ENCODE measurements at places on chromosomes 4 and X.

- no peak for DNase-seq
Observed at GRCh38 chr4:150067859-150068258, 10.4 kb upstream of the DCLK2 start.

GRCh38 chrX:9848718-9849479, 62.7 kb downstream of the SHROOM2 start:
- DNase-seq = no peak

- DNase-seq = no peak
Observed at GRCh38 chrX:140440876-140441275, 64.0 kb downstream of the SOX3 start.

- DNase-seq = no peak
Observed at GRCh38 chr4:24594887-24595286, 10.5 kb upstream of the DHX15 start.

DNA sequence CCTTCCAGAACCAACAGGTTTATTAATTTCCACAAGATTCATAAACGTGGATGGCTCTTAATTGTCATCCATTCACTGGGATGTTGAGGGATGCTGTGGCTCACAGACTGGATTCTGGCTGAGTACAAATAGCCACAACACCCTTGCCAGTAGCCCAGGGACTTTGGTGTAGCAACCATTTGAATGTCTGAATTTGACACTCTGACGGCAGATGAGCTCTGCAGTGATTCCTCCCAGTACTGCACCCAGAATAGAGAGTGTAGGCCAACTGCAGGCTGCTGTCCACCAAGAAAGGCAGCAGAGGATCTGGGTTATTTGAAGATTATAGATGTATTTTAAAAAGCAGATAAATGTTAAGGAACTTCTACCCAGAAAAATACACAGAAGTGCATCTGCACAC, 15.6 kb upstream of the MAMLD1 start:
- DNase-seq = no peak

- no peak for DNase-seq
Observed at GRCh38 chr4:174056959-174057358, 226.5 kb downstream of the FBXO8 start.

- no peak for DNase-seq
Observed at GRCh38 chr4:121049072-121049599, 23.2 kb downstream of the NDNF start.

DNA sequence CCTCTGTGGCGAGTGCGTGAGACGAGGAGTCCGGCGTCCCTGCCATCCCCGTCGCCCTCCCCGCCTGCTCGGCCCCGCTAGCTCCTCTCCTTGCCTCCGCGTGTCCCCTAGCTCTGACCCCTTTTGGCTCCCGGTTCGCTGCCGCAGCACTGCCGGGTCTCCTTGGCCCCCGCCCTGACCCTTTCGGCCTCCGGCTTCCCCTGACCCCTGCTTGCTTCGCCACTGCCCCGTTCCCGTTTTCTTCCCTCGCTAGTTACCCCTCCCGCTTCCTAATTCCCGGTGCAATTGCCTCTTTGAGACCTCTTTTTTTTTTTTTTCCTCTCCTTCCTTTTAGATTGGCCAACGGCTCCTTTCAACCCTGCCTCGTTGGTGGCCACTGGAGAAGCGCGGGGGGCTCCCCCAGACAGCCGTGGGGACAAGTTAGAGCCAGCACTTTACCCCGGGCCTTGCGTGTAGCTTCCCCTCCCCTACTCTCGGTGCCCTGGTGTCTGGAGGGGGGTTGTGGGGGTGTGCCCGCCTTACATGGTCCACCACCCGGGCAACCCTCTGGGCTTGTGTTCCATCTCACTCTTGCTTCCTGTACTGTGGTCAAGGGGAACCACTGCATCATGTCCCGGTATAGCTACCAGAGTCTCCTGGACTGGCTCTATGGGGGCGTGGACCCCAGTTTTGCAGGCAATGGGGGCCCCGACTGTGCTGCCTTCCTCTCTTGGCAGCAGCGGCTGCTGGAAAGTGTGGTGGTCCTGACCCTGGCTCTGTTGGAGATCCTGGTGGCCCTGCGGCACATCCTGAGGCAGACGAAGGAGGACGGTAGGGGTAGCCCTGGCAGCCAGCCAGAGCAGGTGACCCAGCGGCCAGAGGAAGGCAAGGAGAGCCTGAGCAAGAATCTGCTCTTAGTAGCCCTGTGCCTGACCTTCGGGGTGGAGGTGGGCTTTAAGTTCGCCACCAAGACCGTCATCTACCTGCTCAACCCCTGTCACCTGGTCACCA, 548 bp downstream of the TMEM164 start:
- no peak for DNase-seq

- no peak for DNase-seq
Observed at GRCh38 chr4:70833675-70834074, 6.0 kb downstream of the GRSF1 start.

- no peak for DNase-seq
Observed at GRCh38 chr4:102246416-102246815, 98.9 kb downstream of the SLC39A8 start.

DNA sequence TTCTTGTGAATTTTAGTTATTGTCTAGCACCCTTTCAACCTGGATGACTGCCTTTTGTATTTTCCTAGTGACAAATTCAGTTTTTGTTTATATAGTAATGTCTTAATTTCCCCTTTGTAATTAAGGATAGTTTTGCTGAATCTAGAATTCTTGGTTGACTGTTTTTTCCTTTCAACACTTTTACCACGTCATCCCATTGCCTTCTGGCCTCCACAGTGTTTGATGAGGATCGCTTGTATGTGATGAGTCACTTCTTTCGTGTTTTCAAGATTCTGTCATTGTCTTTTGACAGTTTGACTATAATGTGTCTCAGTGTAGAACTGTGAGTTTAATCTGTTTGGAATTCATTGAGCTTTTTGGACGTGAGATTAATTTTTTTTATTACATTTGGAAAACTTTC, 30.1 kb downstream of the KDM6A start:
- no peak for DNase-seq

DNA sequence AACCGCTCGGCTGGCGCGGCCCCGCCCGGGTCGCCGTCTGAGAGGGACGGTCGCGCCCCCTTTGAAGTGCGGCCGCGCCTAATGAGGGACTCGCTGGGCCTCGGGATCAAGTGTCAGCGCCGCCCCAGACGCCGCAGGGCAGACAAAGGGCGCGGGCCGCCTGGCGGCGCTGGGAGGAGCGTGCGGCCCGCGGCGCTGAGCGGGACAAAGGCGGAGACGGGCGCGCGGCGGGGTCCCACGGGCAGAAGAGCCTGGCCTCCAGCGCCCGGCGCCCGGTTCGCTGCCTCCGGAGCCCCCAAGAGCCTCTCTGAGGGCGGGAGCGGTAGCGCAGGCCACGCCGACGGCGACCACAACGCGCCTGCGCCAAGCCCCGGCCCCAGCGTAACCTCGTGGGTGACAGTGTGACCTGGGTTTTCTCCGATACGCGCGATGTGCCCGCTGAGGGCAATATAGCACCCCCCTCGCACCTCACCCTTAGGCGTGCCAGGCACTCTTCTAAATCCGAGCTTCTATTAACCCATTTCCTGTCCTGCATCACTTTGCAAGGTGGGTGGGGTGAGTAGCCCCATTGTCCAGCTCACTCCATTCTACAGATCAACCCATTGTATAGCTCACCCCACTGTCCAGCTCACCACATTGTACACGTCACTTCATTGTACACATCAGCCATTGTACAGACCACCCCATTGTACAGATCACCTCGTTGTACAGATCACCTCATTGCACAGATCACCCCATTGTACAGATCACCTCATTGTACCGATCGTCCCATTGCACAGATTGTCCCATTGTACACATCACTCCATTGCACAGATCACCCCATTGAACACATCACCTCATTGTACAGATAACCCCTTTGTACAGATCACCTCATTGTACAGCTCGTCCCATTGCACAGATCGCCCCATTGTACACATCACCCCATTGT, 33.7 kb upstream of the STX18 start:
- peak; percentile 47 for DNase-seq

- no peak for DNase-seq
Observed at GRCh38 chr4:111556141-111556781, 589.0 kb upstream of the FAM241A start.

- DNase-seq = no peak
Observed at GRCh38 chr4:174262624-174263444, 20.6 kb downstream of the FBXO8 start.

- DNase-seq = no peak
Observed at GRCh38 chr4:171588051-171588545, 225.1 kb upstream of the GALNTL6 start.
